LHCN-M2 (cell line): ENCODE measurements at places on chromosomes 1 and 21. TPM values are rescaled to one million over a fixed set of nuclear protein-coding genes. Genes with fewer than 3 reads are reported as not detected.

DNA sequence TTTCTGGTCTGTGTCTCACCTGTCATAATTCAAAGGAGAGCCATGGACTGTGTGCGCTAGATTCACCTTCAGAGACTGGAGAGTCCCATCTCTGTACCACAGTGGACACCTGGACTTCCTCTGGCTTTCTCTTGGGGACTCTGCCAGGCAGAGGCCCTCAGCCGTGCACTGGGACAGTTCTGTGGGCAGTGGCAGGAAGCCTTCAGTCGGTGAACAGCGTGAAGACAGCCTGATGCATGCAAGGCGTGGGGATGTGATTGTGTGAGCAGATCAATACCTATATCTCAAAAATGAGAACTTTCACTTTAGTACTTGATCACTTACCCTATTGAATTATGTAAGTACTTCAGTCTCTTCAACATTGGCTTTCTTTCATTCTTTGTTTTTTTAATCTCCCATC, 245.3 kb downstream of the DISC1 start:
- DNase-seq = no peak

DNA sequence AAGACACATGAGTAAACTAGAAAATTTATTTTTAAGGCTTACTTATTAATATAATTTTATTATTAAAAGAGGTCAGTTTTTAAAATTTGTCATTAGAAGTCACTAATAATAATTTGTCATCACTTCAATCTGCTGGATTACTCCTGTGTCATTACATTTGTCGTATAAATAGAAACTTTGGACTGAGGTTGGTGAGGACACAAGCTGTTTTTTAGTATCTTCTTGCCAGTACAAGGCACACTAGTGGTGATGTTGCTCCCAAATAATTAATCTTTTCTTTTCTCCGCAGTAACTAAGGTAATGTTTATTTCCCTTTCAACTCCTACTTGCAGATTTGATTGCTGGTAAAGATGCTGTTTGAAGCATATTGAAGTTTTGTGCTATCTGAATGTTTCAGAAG, 59.4 kb upstream of the TENT5C start:
- DNase-seq = no peak

The EFCAB7 gene
- total RNA-seq = 3.6 and 5.6 TPM in 2 replicates

DNA sequence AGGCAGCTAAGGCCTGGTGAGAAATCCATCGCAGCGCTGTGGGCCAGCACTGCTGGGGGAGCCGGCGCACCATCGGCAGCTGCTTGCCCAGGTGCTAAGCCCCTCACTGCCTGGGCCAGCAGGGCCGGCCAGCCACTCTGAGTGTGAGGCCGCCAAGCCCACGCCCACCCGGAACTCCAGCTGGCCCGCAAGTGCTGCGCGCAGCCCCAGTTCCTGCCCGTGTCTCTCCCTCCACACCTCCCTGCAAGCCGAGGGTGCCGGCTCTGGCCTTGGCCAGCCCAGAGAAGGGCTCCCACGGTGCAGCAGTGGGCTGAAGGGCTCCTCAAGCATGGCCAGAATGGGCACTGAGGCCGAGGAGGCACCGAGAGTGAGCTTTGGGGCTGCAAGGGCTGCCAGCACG, 64.4 kb downstream of the EBNA1BP2 start:
- DNase-seq = no peak

The C1orf115 gene
- total RNA-seq = under 0.01 and 0.11 TPM in 2 replicates

GRCh38 chr21:38392661-38393060, 105.6 kb downstream of the ERG start:
- no peak for DNase-seq

DNA sequence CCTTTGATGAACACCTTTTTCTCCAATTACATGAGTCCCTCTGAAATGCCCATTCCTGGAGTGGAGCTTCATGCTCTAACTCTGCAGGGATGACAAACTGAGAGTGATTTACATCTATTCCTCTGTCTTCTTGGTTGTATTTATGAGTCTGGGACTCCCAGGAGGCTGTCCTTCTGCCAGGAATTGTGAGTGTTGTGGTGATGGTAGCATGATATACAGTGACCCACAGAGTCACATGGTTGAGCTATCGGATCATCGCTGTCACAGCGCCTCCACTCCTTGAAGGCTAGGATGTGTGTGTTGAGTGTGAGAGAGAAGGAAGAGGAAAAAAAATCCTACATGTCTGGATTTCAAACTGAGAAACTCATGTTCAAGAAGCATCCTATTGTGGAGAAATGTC, 163.4 kb upstream of the CACNA1E start:
- no peak for DNase-seq

The C1QB gene
- total RNA-seq = not detected in 2 replicates

DNA sequence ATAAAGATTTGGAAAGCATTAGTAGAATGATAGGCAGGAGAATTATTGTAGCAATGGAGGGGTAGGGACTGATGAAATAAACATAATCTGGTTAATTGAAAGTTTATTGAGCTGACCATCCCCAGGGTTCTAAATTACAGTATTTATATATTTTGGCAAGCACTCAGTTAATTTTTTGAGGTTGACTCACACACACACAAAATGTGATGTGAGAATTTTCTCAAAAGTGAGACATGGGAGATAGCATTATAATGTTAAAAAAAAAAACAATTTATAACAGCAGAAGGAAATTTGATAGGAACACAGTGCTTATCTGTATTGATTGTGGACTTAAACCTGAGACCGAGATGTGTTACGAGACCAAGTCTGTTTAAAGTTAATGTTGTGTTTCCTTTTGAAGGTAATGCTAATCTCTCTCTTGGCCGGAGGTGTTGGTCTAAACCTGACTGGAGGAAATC, 24.6 kb downstream of the TRIM45 start:
- peak; percentile 26 for DNase-seq

DNA sequence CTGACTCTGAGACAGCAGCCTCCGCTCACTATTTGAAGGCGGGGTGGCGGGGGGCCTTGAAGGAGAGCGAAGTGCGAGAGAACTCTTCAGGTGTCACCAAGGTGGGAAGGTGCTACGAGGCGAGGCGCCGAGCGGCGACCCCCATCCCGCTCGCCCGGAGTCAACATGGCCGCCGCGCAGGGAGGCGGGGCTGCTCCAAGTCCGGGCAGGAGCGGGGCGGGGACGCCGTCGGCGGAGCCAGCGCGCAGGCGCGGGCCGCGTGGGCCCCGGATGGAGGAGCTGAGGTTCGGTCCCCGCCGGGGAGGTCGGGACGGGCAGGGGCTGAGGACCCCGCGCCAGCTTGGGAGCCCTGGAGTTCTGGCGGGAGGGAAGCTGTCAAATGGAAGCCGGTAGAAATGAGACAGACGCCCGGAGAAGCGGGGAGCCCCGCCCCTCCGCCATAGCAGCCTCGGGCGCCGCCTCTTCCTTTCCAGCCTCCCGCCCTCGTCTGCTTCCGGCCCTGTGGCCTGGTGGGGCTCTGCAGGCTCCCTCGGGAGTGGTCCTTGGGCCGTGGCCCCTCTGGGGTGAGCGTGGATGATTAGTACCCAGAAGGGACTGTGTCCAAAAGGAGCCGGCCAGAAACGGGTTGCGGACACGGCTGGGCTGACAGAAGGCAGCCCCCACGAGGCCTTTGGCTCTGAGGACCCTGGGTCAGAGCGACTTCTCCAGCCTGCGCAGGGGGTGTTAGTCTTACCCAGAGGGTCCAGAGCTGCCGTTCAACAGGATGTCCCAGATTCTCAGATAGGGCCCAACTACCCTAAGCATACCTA, at the start of gene PIGV:
Gene PIGV, plus strand, starts transcription at position 245 of the 809 bp plus-strand sequence. CDS start 2,866 bp downstream, outside the sequence.
- peak; percentile 75 for DNase-seq

The FCRL6 gene
- not detected in 2 replicates for total RNA-seq

- DNase-seq = no peak
Measured at GRCh38 chr1:179547021-179547535, 28.7 kb downstream of the NPHS2 start.

DNA sequence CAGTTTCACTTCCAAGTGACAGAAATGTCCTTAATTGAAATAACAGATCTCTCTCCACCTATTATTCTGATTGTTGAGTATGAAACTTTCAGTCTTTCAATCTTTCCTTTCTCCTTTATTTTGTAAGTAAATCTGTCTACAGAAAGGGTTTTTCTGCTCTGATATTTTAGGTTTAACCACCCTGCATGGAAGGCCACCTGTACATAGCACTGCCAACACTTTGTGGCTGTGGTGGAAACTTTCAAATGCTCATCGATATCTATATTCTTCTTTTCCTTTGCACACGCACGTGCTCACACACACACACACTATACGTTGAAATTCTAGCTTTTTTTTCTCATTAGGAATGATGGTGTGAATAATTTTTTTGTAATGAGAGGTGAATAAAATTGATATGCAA, 1179.3 kb downstream of the KCNT2 start:
- no peak for DNase-seq

DNA sequence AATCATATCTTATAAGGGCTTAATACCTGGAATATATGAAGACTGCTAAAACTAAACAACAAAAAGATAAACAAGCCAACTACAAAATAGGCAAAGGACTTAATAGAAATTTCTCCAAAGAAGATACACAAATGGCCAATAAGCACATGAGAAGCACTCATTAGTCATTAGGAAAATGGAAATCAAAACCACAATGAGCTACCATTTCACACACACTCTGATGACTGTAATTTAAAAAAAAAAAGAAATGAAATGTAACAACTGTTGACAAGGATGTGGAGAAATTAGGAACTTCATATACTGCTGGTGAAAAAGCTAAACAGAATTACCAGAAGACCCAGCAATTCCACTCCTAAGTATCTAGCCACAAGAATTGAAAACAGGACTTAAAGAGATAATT, 374.2 kb upstream of the ZP4 start:
- peak; percentile 18 for DNase-seq

DNA sequence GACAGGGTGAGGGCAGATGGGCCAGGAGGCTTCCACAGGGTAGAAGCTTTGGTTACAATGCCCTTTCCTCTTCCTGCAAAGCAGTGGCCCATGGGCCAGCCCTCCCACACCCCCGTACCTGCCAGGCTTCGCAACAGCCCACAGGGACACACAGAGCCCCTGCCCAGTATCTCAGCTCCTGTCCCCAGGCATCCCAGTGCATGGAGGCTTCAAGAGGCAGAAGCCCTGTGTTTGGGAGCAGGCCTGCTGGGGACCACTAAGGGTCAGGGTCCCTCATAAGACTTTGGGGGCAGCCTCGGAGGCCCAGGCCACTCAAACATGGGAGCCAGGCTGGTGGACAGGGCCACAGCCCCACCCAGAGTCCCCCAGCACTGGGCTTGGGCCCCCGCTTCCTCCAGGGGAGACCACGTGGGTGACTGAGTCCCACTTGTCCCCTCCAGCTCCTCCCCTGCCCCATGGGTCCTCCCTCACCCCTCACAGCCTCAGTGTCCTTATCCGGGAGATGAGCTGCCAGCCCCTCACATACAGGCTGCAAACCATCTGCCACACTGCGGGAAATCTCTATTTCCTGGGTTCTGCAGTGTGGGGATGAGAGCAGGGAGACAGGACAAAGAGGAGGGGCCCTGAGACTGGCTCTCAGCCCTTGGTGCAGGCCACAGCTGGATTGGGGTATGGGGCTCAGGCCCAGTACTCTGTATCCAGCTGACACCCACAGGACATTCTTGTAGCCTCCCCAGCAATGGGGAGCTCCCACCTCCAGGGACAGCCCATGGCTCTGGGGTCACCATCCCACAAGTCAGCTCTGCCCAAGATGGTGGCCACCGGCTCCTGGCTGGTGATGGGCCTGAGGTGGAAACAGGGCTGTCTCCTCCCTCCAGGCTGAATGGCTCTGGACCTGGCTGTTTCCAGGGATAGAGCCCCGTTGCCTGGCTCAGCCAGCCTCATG, 50.7 kb downstream of the WNT9A start:
- no peak for DNase-seq

GRCh38 chr1:43206600-43207228, 34.6 kb downstream of the CFAP57 start:
- peak; percentile 87 for DNase-seq

GRCh38 chr1:228304225-228304624, 96.4 kb downstream of the OBSCN start:
- no peak for DNase-seq

The NBPF10 gene
- total RNA-seq = 1.2 and 1.3 TPM in 2 replicates

GRCh38 chr1:8384088-8384487, 66.2 kb downstream of the SLC45A1 start:
- DNase-seq = peak; percentile 47

- peak; percentile 23 for DNase-seq
Measured at GRCh38 chr1:51519865-51520699, 1.0 kb upstream of the EPS15 start.

The ANGPTL3 gene
- not detected in 2 replicates for total RNA-seq

- DNase-seq = no peak
Measured at GRCh38 chr1:208855403-208855802, 611.2 kb upstream of the PLXNA2 start.
